Spleen (tissue), 13 donors: ENCODE measurements at places on chromosomes 7 and 10. TPM values are rescaled to one million over a fixed set of nuclear protein-coding genes. Genes with fewer than 3 reads are reported as not detected.

ODAD2 gene
- total RNA-seq, result 0.26 TPM

CALHM1 gene
- not detected for total RNA-seq

POLD2 gene
- 40.9 TPM for total RNA-seq

ORAI2 gene
- 146 TPM for total RNA-seq

HKDC1 gene
- total RNA-seq, result 0.70 TPM

CALHM3 gene
- total RNA-seq, result not detected

AP4M1 gene
- total RNA-seq, result 12.0 TPM

HOXA9 gene
- total RNA-seq, result 3.0 TPM

JAKMIP3 gene
- total RNA-seq, result 0.13 TPM

PSPH gene
- 7.3 TPM for total RNA-seq

IGF2BP3 gene
- total RNA-seq, result 2.3 TPM

IFIT1B gene
- total RNA-seq, result 36.9 TPM

NPFFR1 gene
- total RNA-seq, result 0.17 TPM

GRM3 gene
- not detected for total RNA-seq

ZC3HAV1L gene
- 22.6 TPM for total RNA-seq

TAS2R39 gene
- total RNA-seq, result not detected

MOGAT3 gene
- not detected for total RNA-seq

SPDYE16 gene
- total RNA-seq, result not detected

TCF7L2 gene
- total RNA-seq, result 31.7 TPM

DRGX gene
- total RNA-seq, result not detected

PGAM2 gene
- 1.6 TPM for total RNA-seq

MOSPD3 gene
- total RNA-seq, result 16.0 TPM

UPK3BL2 gene
- 26.0 TPM for total RNA-seq

ZNF655 gene
- 123 TPM for total RNA-seq

ERVW-1 gene
- not detected for total RNA-seq

GNAT3 gene
- not detected for total RNA-seq

TMEM196 gene
- total RNA-seq, result not detected

TSPAN12 gene
- total RNA-seq, result 47.7 TPM

ZNF425 gene
- total RNA-seq, result 1.2 TPM

KCNH2 gene
- total RNA-seq, result 2.2 TPM

BPGM gene
- total RNA-seq, result 25.3 TPM

CPA5 gene
- total RNA-seq, result not detected

ABCA13 gene
- 19.0 TPM for total RNA-seq

AVL9 gene
- total RNA-seq, result 36.5 TPM

TMEM176B gene
- total RNA-seq, result 103 TPM

FAM237B gene
- total RNA-seq, result not detected

FAM180A gene
- 1.3 TPM for total RNA-seq

UPK3B gene
- 1.9 TPM for total RNA-seq

PTER gene
- 19.1 TPM for total RNA-seq

EMX2 gene
- total RNA-seq, result not detected

FRAT1 gene
- 27.2 TPM for total RNA-seq

KCNIP2 gene
- total RNA-seq, result 6.5 TPM

UCMA gene
- not detected for total RNA-seq

MBL2 gene
- 0.18 TPM for total RNA-seq

TCAF2 gene
- total RNA-seq, result 9.4 TPM

SLC16A9 gene
- total RNA-seq, result 23.5 TPM

AGAP6 gene
- total RNA-seq, result 19.4 TPM

TFR2 gene
- 2.4 TPM for total RNA-seq
